GM18507 (cell line): ENCODE measurements at places on chromosomes 5 and 9.

DNA sequence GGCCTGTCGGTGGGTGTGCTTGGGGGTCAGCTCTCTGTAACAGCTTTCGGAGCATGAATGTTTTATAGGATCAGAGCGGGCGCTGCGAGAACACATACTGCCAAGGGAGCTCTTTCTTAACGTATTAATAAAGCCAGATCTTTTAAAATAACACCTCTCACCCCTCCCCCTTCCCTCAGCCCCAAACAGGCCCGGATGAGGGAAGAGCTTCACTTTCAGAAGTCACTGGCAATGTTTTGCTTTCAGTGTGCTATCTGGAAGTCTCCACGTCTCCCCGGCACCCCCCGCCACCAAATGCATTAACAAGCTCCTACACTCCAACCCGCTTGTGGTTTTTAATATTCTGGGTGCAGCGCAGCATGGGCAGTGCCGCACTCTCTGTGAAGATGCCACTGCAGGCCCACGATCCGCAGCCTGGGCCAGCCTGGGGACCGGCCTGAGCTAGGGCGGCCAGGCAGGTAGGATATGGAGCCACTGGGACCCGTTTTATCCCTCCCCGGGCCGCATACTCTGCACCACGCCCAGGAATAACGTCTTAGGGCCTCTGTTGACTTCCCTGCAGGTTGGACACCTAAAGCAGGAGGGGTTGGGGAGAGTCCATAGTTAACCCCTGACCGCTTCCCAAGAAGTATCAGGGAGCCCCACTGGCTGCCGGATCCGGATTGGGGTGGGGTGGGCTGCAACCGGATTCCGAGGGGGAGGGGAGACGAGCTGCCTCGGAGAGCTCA lies 12.6 kb downstream of the NR2F1 start:
- DNase-seq: no peak

- no peak for DNase-seq
Observed at GRCh38 chr9:124929464-124929863, 11.4 kb downstream of the GOLGA1 start.

- no peak for DNase-seq
Observed at GRCh38 chr5:155050384-155051019, 36.9 kb downstream of the KIF4B start.

DNA sequence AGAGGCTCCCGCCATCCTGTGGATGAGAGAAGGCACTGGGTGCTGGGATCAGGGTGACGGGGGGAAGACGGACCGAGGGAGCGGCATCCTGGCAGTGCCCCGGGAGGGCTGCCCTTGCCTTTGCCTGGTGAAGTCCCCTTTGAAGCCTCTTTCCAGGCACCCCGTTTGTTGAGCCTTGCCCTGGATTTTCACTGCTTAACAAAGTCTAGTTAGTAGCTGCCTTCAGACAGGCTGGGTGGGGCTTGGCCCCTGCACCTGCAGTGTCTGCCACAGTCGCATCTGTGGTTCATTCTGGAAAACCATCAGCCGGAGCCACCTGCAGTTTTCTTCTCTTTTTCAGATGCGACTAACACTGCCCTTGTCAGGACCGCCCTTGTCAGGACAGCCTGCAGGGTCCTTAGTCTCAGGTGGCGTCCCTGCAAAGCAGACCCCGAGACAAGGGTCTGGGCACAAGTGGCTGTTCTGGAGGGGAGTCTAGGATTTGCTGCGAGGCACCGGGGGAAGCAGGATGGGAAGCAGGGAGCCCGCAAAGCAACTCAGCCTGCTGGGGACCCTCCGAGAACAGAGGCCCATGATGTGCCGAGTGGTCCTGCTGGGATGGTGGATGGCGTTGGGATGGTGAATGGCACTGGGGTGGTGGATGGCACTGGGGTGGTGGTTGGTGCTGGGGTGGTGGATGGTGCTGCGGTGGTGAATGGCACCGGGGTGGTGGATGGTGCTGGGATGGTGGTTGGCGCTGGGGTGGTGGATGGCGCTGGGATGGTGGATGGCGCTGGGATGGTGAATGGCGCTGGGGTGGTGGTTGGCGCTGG lies 147.9 kb upstream of the COL5A1 start:
- no peak for DNase-seq

DNA sequence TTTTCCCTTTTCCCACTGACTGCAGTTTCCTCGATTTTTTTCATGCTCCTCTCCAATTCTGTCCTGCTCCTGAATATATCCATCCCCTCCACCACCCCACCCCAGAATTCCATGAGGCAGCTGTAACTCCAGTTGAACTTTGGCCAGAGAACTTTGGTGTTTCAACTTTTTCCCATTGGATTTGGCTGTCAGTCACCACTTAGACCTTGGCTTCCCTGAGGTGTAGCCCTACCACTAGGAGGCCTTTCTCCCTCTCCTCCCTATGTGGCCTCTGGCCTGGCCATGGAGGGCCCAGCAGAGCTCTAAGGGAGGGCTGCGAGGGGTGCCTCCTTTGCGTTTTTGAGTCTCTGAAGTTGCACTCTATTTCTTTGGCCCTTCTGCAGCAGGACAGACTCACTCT lies 261.3 kb downstream of the PIK3R1 start:
- no peak for DNase-seq

DNA sequence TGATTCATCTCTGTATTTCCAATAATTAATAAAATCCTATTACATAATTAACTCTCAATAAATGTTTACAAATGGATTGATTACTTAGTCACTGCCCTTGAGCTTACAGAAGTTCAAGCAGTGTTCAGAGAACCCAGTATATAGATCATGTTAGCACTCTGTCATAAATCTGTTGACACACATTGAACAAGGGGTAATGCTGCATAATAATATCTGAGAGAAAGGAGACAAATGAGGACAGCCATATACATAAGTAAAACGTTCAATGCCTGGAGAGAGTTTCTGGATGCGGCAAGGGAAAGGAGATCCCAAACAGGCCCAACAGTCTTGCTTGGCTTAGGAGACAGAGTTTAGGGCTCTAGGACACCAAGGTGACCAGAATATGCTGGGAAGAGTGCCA lies 270.2 kb downstream of the FBXL17 start:
- no peak for DNase-seq

GRCh38 chr5:145544401-145544800 lies 290.7 kb downstream of the PRELID2 start:
- no peak for DNase-seq

DNA sequence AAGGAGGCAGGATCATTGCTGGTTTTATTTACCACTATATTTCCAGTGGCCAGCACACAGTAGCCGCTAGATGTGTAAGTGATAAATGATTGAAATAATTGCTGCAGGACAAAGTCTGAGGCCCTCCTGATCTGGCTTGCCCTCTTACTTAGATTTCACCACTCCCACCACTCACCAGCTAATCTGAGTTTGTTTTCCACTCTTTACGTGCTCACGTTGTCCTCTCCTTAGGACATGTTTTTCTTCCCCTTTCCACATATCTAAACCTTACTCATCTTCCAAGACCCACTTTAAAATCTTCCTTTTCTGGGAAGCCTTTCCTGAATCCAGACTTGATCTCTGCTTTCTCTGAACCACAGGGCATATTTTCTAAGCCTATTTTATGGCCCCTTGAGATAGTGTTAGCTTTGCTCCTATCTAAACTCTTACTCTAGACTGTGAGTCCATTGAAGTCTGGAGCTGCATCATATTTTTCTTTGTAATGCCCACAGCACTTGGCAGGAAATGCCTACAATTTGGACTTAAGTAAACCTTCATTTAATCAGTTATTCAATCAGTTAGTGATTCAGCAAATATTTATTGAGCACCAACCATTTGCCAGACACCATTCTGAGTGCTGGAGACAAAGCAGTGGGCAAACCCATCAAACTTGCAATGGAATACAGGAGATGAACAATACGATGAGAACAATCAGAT lies 2.4 kb downstream of the TLR4 start:
- DNase-seq: no peak
